CD4-positive, CD25-positive, alpha-beta regulatory T cell (primary cell): ENCODE measurements at places on chromosomes 12 and 14.

DNA sequence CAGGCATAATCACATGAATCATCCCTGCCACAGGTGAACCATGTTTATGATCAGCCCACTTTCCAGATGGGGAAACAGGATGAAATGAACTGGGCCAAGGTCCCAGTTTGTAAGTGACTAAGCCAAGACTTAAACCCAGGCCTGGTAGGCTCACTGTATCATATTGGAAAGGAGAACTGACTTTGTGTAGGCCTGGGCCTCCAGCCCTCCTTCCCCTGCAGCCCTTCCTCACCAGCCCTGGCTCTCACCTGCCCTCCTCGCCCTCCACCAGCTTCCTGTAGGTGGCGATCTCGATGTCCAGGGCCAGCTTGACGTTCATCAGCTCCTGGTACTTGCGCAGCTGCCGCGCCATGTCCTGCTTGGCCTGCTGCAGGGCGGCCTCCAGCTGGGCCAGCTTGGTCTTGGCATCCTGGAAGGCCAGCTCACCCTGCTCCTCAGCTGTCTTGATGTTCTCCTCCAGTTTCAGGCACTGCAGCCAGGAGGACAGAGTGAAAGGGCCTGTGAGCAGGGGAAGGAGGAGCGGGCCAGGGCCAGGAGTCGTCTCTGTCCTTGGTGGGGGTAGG lies 19.8 kb downstream of the KRT80 start:
- no peak for DNase-seq

DNA sequence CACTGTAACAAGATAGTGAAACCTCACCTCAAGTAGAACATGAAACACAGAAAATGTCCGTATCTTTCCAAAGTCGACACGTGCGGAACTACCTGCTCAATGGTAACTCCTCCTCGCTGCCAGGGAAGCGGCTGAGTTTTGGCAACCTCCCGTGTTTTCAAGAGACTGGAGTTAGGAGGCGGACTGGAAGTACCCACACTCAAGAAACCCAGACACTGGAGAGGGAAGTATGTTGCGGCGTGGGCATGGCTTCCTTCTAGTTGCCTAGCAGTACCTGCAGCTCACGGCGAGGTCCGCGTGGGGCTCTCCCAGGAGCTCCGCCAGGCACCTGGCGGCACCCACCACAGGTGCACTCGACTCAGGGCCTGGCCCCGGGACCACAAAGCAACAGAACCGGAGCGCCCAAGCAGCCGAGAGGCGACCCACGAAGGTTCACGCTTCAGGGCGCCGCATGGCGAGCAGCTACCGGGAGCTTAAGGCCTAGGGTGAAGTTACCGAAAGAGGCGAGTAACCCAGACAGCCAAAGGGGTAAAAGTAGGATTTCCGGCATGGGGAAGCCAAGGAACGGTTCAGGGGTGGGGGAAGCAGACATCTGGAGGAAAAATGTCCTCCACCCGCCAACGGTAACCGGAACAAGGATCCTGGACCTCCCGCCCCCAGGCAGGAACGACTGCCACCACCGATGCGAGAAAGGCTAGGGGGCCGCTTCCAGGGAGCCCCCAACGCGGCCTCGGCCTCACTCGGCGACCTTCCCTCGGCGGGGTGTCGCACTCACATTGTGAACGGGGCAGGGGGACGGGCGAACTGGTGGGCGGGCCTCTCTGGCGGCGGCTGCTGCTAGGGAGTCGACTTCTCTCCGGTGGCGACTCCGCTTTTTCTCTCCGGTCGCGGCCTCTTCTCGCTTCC lies 608 bp downstream of the PTGES3 start:
- peak; percentile 57 for DNase-seq

DNA sequence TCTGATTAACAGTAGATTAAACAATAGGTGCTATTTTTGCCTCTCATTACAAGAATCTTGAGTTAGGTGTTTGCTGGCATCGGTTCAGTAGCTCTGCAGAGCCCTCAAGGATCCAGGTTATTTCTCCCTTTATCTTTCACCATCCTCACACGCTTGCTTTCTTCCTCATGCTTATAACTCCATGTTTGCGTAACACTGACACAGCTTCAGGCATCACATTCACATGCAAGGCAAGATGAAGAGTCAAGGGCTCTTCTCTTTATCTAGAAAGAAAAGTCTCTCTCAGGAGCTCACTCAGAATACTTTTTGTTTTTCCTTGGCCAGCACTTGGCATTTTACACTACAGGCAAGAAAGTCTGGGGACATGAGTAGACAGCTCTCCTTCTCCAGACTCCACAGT lies 24.2 kb upstream of the PTHLH start:
- DNase-seq = no peak

- no peak for DNase-seq
These were observed 957.1 kb downstream of the DIO2 start for GRCh38 chr14:79254069-79254775.

DNA sequence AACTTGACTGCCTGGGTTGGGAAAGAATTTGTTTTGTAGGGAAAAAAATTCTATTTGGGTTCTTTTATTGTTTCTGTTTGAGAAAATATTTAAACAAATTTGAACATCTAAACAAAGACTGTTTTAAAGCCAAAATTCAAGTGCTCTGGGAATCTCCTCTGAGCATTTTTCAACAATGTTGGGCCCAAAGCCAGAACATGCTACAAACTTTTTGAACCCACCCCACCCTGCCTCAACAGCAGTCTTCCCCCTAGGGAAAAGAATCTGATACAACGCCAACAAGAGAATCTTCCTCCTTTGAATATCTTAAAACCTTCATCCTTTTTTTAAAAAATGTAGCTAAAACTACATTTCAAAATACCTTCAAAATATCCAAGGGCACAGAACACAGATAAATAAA lies 20.4 kb upstream of the NID2 start:
- no peak for DNase-seq

DNA sequence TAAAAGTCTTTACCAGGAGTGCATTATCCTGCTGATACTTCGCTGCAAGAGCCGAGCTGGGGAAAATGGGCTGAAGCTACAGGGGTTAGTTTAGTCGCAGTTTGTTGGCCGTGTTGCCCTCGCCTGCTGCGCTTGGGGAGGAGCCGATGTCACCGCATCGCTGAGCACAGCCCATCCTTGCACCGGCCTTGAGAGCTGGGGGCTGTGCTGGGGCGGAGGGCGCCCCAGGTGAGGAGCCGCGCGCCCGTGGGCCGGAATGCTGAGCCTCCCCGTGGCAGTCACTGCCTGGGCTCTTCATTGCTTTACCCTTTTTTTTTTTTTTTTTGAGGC lies 50.0 kb downstream of the ADGRD1 start:
- DNase-seq = no peak

- no peak for DNase-seq
These were observed 146.9 kb downstream of the PRKCH start for GRCh38 chr14:61468063-61468825.

GRCh38 chr14:99146616-99147365 lies 125.2 kb downstream of the BCL11B start:
- DNase-seq = no peak

DNA sequence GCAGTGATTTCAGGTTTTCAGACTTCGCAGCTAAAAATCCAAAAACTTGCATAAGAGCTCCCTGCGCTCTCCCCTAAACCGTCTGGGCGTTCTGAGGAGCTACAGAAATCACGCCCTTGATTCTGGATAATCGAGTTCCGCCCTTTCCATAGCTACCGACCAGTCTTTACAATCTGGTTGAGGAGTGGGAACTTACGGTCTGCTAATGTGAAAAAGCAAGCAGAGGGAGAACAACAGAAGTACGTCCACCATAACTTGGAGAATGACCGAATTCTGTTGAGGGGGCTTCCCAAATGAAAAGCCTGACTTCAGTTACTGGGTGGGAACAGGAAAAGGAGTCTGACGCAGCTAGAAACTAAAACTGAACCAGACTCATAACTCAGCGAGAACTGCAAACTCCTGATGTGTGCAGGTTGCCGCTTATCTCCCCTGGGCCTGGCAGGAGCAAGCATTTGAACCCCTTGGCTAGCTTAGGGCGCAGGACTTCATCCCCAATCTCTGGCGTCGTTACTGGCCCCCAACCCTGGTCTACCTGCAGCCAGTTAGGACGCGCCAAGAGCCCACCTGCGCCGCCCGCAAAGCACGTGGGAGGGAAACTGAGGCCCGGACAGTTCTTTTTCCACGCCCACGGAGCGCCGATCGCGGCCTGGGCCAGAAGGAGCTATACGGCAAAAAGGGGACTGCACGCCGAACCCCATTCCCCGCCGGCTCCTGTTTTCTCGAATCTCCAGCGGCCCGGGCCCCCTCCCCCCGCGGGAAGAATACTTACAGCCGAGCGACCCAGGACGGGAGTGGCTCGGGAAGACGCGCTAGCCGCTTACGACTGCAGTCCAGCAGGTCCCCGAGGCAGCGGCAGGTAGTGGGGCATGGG lies 838 bp downstream of the LRIG3 start:
- no peak for DNase-seq

DNA sequence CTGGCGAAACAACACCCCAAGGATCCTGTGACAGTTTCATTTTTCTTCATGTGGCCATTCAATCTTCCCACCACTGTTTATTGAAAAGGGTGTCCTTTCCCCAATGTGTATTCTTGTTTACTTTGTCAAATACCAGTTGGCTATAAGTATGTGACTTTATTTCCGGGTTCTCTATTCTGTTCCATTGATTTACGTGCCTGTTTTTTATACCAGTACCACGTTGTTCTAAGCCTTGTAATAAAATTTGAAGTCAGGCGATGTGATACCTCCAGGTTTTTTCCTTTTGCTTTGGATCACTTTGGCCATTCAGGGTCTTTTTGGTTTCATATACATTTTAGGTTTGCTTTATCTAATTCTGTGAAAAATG lies 9.1 kb upstream of the MGAT4C start:
- no peak for DNase-seq

- DNase-seq = no peak
These were observed 403.7 kb downstream of the SLC6A15 start for GRCh38 chr12:84508851-84509260.

- DNase-seq = no peak
These were observed 180.7 kb downstream of the PAH start for GRCh38 chr12:102736328-102736727.

DNA sequence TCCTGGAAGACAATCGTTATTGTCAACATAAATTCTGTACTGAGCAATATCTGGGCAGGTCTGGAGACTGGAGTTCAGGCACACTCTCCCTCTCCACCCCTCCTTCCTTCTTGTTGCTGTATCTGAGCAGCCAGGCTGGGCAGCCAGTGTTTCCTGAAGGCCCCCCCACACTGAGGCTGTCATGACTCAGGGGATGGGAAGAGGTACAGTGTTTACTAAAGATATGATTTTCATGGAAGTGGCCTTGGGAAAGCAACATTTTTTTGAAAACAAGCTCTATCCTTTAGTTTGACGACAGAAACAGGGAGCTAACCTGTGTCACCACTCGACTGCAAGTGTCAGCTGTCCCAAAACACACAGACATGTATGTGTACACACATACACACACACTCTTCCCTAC lies 1485.4 kb upstream of the TMEM132C start:
- DNase-seq = no peak

GRCh38 chr12:11701433-11701832 lies 52.0 kb downstream of the ETV6 start:
- no peak for DNase-seq

- DNase-seq = no peak
These were observed 58.3 kb downstream of the ZC3H14 start for GRCh38 chr14:88621100-88621499.

- no peak for DNase-seq
These were observed 3.4 kb downstream of the TRHDE start for GRCh38 chr12:72275526-72275925.

DNA sequence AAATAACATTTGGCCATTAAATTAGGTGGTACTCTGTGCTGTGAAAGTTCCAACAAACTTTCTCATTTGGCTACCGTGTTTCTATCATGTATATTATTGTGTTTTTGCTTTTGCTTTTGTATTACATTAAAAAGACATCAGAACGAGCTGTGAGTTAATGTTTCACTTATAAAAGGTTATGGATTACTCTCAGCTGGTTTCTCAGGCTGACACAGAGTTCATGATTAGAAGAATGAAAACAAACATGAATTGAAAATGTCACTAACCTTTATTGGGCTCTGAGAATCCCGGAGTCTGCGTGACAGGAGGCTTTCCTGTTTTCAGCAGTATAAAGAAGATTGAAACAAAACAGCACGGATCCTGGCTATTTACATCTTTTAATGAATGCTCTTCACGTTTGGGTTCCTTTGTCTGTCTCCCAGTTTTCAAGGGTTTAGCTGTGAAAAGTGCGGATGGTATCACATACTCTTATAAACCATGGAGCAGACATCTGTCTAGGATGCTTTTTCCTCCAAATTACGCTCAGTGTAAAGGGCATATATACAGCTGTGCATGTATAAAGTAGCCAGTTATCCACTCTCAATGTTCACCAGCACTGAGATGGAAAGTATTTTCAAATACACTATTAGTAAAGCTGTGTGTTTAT lies 153.6 kb downstream of the PTCSC3 start:
- no peak for DNase-seq

DNA sequence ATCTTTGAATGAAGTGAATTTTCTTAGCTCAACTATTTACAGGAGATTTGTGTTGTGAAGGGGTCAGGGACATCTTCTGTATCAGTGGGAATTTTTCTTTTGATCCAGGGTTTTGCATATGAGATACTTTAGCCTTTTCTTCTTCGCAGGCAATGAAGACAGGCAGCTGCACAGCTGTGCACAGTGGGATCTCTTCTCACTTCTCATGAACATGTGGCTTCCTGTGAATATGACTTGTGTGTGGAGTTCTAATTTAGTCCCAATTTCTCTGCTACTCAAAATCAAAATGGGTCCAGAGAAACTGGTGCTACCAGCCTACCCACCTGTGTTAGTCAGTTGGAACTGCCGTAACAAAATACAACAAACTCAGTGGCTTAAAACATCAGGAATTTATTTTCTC lies 37.8 kb downstream of the ARF6 start:
- DNase-seq = no peak

- DNase-seq = no peak
These were observed 1.2 kb downstream of the ITGA5 start for GRCh38 chr12:54417712-54418440.

DNA sequence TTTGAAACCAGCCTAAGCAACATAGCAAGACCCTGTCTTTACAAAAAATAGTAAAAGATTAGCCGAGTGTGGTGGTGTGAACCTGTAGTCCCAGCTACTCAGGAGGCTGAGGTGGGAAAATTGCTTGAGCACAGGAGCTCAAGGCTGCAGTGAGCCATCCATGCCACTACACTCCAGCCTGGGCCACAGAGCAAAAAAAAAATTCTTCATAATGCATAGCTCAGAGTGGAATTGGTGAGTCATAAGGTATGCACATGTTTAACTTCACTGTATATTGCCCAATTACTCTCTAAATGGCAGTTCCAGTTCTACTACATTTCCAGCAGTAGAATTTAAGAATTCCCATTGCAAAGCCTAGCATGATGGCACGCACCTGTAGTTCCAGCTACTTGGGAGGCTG lies 26.8 kb upstream of the CLIP1 start:
- DNase-seq = no peak

- DNase-seq = no peak
These were observed 12.8 kb downstream of the PSMA6 start for GRCh38 chr14:35304812-35305462.

DNA sequence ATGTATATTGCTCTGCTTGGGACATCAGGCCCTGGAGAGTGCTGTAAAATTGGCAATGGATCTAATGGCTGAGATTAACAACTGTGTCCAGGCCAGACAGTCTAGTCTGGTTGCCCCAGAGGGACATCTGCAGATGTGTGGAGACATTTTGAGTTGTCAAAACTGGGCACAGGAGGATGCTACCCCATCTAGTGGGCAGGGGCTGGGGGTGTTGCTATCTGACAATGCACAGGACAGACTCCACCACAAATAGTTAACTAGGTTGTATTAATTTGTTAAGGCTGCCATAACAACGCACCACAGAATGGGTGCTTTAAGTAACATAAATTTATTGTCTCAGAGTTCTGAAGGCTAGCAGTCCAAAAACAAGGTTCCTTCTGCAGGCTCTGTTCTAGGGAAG lies 302.5 kb upstream of the AMIGO2 start:
- no peak for DNase-seq

GRCh38 chr12:46435029-46435428 lies 62.5 kb upstream of the SLC38A2 start:
- DNase-seq = no peak
